Osteoblast (primary cell): ENCODE measurements at places on chromosomes 3 and 15. TPM values are rescaled to one million over a fixed set of nuclear protein-coding genes. Genes with fewer than 3 reads are reported as not detected.

Gene AHSG
- total RNA-seq: not detected in 2 replicates

Gene C3orf52
- 3.5 and 4.0 TPM in 2 replicates for total RNA-seq

- peaks cover 35% of the 10 kb centered on the region for H3K36me3 ChIP-seq
- H3K27me3 ChIP-seq: no peaks in the 10 kb centered on the region
- H3K4me3 ChIP-seq: no peak overlapping the region
- no peak overlapping the region for H3K27ac ChIP-seq
Measured at GRCh38 chr3:130990282-130990681, 36.3 kb downstream of the ASTE1 start.

DNA sequence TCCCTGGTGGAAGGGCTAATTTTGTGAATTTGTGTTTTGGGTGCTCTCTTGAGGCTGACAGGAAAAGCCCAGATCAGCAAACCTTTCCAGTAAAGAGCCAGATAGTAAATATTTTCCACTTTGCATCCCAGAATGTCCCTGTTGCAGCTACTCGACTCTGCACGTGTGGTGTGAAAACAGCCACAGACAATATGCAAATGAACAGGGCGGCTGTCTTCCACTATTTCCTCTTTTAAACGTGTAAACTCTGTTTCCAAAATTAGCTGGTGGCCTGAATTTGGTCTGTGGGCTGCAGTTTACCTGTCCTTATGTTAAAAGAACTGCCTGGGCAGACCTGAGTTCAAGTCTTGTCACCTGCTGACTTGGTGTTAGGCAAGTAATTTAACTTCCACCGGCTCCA, 202.7 kb downstream of the EDEM1 start:
- no peaks in the 10 kb centered on the region for H3K36me3 ChIP-seq
- H3K27ac ChIP-seq: no peak overlapping the region
- no peaks in the 10 kb centered on the region for H3K4me1 ChIP-seq
- H3K27me3 ChIP-seq: no peaks in the 10 kb centered on the region
- DNase-seq: no peak

GRCh38 chr3:106731230-106731629, 646.0 kb upstream of the CCDC54 start:
- H3K36me3 ChIP-seq: peaks cover 16% of the 10 kb centered on the region
- no peak overlapping the region for H3K4me3 ChIP-seq
- no peaks in the 10 kb centered on the region for H3K27me3 ChIP-seq
- H3K4me1 ChIP-seq: peaks cover 43% of the 10 kb centered on the region

DNA sequence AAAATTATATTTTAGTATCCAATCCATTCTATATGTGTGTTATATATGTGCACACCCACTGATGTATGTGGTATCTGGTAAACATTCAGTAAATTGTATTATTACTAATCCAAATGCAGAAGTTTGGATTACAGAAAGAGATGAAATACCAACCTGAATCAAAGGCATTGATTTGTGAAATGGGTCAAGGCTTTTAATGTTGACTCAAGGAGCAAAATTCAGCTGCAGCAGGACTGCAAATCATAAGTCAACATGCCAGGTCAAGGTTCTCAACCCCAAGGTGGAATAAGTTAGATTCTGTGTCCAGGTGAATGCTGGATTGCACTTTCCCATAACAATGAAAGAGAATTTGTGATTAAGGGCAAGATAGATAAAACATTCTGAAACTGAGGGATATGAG, 190.7 kb downstream of the GAP43 start:
- no peak overlapping the region for H3K4me3 ChIP-seq
- H3K36me3 ChIP-seq: no peaks in the 10 kb centered on the region
- H3K27me3 ChIP-seq: no peaks in the 10 kb centered on the region
- no peaks in the 10 kb centered on the region for H3K4me1 ChIP-seq

DNA sequence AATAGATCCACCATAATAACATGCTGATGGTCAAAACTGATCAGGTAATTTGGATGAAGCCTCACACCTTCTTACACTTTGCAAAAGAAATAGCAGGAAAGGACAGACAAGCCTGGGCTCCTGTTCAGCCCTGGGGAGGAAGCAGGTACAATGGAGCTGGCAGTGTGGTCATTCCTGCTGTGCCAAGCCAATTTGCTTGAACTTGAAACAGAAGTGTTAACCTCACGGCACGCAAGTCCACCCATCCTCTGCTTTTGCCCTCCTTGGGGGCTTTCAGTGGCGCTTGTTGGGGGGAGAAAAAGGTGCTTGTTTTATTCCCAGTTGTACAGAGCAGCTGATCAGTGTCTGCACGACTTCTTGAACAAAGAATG, 36.8 kb upstream of the RFTN1 start:
- DNase-seq: no peak
- H3K4me1 ChIP-seq: peaks cover 9% of the 10 kb centered on the region
- H3K36me3 ChIP-seq: no peaks in the 10 kb centered on the region
- H3K27ac ChIP-seq: no peak overlapping the region

- H3K27ac ChIP-seq: no peak overlapping the region
- H3K36me3 ChIP-seq: no peaks in the 10 kb centered on the region
- no peaks in the 10 kb centered on the region for H3K27me3 ChIP-seq
- no peak for DNase-seq
- peaks cover 22% of the 10 kb centered on the region for H3K4me1 ChIP-seq
Measured at GRCh38 chr15:87877114-87877810, 379.3 kb downstream of the NTRK3 start.

Gene ACAD9
- 34.7 and 37.4 TPM in 2 replicates for total RNA-seq

GRCh38 chr3:64464955-64465354, 222.8 kb downstream of the ADAMTS9 start:
- peaks cover 33% of the 10 kb centered on the region for H3K4me1 ChIP-seq
- H3K27me3 ChIP-seq: peaks cover 39% of the 10 kb centered on the region
- no peaks in the 10 kb centered on the region for H3K36me3 ChIP-seq
- H3K27ac ChIP-seq: no peak overlapping the region
- no peak for DNase-seq
- no peak overlapping the region for H3K4me3 ChIP-seq

- H3K4me3 ChIP-seq: no peak overlapping the region
- H3K4me1 ChIP-seq: no peaks in the 10 kb centered on the region
- H3K36me3 ChIP-seq: no peaks in the 10 kb centered on the region
- no peak for DNase-seq
- no peak overlapping the region for H3K27ac ChIP-seq
- H3K27me3 ChIP-seq: no peaks in the 10 kb centered on the region
Measured at GRCh38 chr3:190414297-190414696, 26.3 kb downstream of the CLDN16 start.

GRCh38 chr3:65402597-65402996, 636.1 kb downstream of the MAGI1 start:
- no peak overlapping the region for H3K4me3 ChIP-seq
- H3K27ac ChIP-seq: no peak overlapping the region
- H3K27me3 ChIP-seq: no peaks in the 10 kb centered on the region
- H3K4me1 ChIP-seq: peaks cover 12% of the 10 kb centered on the region

Gene SATB1
- 29.0 and 35.7 TPM in 2 replicates for total RNA-seq

Gene SLC9C1
- not detected in 2 replicates for total RNA-seq
